ENCODE measurements at places on chromosomes 3 and 15.

GRCh38 chr15:89781055-89781454 lies 4.9 kb downstream of the MESP2 start:
- DNase-seq: no peak

GRCh38 chr3:138496436-138496835 lies 62.0 kb downstream of the ESYT3 start:
- DNase-seq: no peak

- no peak for DNase-seq
Measured at GRCh38 chr3:154791611-154792010, 288.5 kb upstream of the MME start.

DNA sequence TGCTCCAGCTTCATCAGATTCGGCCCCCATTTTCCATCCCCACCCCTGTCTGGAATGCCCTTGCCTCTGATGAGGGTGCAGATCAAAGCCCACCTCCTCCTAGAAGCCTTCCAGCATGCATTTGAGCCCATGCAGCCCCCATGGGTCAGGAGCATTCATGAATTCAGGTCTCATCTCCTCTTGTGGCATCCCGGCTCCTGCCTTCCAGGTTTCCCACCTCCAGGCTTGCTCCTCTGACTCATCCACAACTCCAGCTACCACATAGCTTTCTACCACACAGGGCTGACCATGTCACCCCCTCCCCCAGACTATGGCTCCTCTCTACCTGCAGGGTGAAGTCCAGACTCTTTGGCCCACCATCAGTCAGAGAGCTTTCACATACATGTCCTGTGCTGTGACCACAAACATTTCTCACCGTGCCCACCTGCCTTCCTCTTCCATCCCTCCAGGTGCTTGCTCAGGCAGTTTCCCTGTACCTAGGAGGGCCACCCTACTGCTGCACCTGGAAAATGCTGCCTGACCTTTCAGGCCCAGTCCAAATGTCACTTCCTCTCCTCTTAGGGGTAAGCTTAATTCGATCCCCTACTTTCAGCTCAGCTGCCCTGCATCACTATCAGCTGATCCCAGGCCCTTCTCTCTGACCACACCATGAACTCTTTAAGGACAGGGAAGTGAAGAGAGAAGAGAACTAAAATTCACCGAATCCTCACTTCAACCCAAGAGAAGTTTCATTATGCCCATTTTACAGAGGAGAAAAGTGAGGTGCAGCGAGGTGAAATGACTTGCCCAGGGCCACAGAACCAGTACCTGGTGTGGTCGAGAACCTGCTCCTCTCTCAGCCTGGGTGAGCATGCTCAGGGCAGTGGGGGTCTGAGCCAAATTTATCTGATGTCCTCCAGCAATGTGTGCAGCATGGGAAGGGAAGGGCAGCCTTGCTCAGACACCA lies 13.7 kb upstream of the FGD5 start:
- DNase-seq: no peak

DNA sequence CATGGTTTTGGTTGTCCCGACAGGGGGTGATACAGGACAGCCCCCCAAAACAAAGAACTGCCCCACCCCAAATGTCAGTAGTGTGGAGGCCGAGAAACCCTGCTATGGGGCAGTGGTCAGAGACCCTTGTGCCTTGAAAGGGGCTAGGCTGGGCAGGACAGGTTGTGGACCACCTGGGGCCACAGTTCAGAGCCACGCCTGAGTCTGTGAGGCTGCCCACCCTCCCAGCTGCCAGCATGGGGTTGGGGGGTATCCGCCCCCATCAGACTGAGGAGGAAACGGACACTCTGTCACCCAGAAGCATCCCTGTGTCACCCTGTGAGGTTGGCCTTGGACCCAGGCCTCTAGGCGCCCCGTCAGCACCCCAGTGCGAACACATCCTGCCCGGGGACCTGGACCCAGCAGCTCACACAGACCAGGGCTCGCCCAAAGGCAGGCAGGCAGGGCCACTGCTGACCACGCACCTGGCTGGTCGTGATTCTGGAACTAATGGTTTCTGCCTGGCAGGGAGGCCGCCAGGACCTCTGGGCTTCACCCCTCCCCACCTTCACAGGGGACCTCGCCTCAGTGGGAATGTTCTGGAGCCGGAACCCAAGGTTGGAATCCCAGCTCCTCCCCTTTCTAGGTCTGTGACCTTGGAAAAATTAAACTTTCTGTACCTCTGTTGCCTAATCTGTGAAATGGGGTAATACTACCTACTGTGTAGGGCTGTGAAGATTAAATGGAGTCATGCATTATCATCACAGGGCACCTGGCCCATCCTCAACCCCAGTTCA lies 1.4 kb downstream of the SLC41A3 start:
- no peak for DNase-seq

DNA sequence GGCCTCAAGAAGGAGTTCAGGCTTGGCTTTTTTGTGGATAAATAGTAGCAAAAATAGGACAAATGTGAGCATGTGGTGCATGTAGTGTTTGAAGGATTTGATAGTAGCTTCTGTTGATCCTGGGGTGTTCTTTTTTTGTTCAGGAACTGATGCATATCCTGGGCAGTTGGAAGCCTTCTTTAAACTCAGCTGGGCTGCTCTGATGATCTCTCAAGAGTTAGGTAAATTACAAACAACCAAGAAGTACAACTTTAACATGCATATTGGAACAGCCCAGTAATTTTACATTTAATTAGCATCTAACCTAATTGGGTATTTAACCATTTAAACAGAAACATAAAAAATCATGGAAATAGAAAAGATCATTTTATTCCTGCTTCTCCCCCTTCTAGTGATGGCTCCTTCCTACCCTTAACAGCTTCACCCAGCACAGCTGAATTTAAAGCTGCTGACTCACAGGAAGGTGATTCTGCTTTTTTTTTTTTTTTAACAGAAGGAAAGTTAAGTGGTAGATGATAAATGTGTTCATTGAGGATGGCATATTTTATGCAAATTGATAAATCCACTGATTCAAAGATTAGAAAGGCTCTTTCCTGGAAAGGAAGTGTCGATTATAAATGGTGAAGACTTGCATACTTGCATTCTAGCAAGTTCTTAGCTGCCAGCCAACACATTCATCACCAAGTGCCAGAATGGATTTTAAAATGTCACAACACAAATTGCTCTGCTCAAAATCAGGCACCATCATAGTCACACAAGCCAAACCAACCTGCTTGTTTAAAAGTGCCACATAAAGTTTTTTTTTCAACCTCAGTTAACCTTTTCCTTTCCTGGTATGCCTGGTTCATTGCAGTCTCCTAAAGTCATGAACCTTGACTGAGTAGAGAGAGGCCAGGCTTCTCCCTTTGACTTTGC lies 20.0 kb downstream of the SLC35G2 start:
- no peak for DNase-seq

GRCh38 chr3:61595288-61595687 lies 33.9 kb downstream of the PTPRG start:
- DNase-seq: no peak

DNA sequence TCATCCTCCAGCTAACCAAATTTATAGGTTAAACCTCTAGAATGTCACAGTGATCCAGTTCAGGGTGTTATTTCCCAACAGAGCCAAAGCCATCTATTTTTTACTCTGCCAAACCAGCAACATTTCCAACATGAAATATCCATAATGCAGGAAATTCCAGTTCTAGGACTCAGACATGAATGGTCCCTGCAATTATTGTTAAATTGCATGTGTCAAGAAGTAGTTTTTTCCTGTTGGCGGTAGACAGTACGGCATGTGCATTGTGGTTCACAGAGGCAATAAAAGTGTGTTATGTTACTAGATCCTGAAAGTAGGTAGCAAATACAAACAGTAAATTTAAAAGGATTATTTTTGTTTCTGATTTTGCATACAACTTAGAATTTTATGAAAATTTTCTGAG lies 215.7 kb upstream of the THBS1 start:
- DNase-seq: no peak

GRCh38 chr3:71372241-71372768 lies 211.2 kb downstream of the FOXP1 start:
- no peak for DNase-seq

- no peak for DNase-seq
Measured at GRCh38 chr15:63040954-63041353, 1.6 kb upstream of the TPM1 start.

DNA sequence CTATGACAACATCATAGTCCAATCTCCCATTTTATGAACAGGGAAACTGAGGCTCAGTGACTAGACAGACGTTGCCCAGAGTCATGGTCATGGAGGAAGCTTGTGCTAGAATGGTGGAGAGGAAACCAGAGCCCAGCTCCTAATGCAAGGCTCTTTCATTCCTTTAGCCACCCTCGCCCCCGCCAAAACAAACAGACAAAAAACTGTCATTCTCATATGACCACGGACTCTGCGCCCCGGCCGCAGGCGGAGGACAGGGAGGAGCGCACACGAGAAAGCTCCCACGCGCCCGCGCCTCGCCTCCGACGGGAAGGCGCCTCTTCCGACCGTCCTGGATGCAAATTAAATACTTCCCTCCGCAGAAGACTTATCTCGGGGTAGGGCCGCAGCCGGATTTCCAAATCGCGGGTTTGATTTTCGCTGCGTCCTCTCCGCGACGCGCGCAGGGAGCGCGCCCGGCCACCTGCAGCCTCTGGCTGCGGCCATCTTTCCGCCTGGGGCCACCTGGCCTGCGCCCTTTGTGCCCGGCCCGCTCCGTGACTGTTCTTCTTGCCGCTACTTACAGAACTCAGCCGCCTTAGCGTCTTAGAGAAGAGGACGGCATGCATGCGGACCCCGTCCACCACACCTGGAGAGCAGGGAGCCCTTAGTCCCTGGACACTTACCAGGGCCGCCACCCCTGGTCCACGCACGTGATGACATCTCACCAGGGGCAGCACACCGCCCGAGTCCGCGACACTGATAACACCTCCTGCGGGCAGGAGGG lies 670 bp upstream of the ATP13A3 start:
- DNase-seq: no peak

DNA sequence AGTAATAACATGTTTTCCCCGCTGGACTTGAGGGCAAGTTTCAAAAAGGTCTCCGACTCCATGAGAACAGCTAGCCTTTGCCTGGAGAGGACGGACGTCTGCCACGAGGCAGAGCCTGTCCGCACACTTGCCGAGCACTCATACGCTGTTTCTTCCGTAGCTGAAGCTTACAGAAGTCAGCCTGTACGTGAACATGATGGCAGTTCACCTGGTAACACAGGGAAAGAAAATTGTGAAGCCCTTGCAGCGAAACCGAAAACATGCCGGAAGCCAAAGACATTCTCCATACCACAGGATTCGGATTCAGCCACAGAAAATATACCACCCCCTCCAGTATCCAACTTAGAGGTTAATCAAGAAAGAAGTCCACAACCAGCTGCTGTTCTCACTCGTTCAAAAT lies 43.9 kb upstream of the RASA2 start:
- DNase-seq: no peak

- DNase-seq: peak; percentile 41
Measured at GRCh38 chr15:71532994-71533393, 277.4 kb upstream of the NR2E3 start.

- DNase-seq: no peak
Measured at GRCh38 chr3:168093229-168093628, 2.5 kb downstream of the GOLIM4 start.

- DNase-seq: no peak
Measured at GRCh38 chr15:33382491-33382890, 71.7 kb downstream of the RYR3 start.

- DNase-seq: peak; percentile 91
Measured at GRCh38 chr3:186617036-186617946, 4.4 kb downstream of the AHSG start.

GRCh38 chr15:56866803-56867202 lies 51.6 kb upstream of the TCF12 start:
- DNase-seq: no peak

- DNase-seq: no peak
Measured at GRCh38 chr3:36774052-36774451, 9.7 kb upstream of the DCLK3 start.

GRCh38 chr3:113516115-113516505 lies 1.2 kb upstream of the SPICE1 start:
- no peak for DNase-seq

- no peak for DNase-seq
Measured at GRCh38 chr3:148789146-148789545, 38.5 kb upstream of the CPB1 start.

DNA sequence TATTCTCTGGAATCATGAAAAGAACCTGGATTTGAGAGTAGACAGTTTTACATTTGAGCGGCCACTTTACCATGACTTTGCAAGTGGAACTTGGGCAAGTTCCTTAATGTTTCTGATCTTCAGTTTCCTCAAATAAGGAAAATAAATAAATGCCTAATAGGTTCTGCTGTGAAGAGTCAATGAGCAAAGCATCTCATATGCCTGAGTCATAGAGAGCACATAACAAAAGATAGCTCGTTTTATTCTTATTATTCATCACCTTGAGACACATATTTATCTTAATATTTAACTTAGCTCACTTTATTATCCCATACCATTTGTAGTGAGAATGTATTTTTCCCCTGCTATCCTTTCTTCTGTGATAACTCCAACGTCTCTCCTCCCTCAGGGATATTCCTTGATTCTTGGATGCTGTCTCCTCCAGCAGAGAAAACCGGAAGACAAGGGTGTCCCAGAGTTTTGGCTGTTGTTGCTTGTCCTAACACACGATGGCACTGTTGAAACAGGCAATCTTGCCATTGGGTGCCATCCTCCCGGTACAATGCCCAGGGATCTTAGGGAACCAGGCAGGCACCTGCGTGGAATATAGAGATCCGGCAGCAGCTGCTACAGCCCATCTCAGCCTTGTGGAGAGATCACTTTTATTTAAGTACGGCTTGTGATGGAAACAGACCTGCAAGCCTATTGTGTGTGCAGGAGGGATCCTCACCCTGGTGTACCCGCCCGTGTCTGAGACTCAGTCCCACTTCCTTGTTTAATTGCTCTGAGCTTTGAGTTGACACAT lies 33.3 kb upstream of the VPS33B start:
- peak; percentile 67 for DNase-seq

DNA sequence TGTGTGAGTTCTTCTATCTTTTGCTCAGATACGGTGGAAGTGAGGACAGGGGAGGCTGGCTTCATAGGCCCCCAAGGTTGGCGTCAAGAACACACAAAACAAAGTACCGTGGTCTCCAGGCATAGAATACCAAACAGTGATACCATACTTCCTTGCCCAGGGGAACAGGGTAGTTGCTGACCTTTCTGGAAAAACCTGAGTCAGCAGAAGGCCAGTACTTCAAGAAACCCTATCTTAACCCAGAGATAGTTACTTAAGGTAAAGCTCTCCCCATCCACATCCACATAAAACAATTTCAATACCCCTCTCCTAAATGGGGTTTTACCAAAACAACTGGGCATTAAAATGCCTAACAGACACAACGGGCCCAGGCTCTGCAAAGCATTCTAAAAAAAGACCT lies 29.6 kb upstream of the RPS17 start:
- no peak for DNase-seq

GRCh38 chr3:101861212-101861788 lies 12.0 kb downstream of the NFKBIZ start:
- DNase-seq: no peak

DNA sequence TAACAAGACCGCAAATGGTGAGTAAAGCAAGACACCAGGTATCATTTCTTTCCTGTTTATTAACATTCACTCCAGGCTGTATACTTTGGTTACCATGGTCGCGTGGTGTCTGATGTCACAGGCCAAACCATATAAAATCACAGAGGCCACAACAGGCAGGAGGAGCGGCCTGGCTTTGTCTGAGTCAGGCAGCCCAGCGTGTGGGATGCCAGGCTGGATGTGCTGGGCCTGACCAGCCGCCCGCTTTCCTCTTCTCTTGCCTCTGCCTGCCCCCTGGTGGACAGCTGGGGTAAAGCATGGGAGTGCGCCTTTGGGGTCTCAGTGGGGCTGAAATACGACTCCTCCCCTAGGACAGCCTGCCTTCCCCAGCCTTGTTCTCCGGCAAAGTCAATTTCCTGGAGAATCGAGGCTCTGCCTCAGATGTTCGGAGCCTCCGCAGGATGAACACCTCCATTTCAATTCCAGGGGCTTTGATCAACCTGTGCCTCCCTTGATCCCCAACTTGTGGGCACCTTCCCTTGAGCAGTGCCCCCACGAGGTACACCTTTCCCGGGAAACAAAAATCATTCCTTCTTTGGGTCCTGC lies 78.2 kb downstream of the CCNL1 start:
- no peak for DNase-seq

Measured in NCI-H524 treated with DMSO at 0.1 percent for 48 hours (cell line).